ENCODE measurements at places on chromosomes 7 and 10. TPM values are rescaled to one million over a fixed set of nuclear protein-coding genes. Genes with fewer than 3 reads are reported as not detected.

OR2A42 gene
- 1.5 TPM for polyA plus RNA-seq

CRYGN gene
- polyA plus RNA-seq: 2.2 TPM

SMNDC1 gene
- polyA plus RNA-seq: 48.0 TPM

ARHGAP22 gene
- polyA plus RNA-seq: 1.7 TPM

GNAT3 gene
- not detected for polyA plus RNA-seq

RPS24 gene
- polyA plus RNA-seq: 4,270 TPM

DLX5 gene
- polyA plus RNA-seq: not detected

FBXO24 gene
- polyA plus RNA-seq: 1.3 TPM

IGFBP1 gene
- polyA plus RNA-seq: 0.50 TPM

ANKRD7 gene
- 4.8 TPM for polyA plus RNA-seq

TAS2R41 gene
- polyA plus RNA-seq: not detected

DNA sequence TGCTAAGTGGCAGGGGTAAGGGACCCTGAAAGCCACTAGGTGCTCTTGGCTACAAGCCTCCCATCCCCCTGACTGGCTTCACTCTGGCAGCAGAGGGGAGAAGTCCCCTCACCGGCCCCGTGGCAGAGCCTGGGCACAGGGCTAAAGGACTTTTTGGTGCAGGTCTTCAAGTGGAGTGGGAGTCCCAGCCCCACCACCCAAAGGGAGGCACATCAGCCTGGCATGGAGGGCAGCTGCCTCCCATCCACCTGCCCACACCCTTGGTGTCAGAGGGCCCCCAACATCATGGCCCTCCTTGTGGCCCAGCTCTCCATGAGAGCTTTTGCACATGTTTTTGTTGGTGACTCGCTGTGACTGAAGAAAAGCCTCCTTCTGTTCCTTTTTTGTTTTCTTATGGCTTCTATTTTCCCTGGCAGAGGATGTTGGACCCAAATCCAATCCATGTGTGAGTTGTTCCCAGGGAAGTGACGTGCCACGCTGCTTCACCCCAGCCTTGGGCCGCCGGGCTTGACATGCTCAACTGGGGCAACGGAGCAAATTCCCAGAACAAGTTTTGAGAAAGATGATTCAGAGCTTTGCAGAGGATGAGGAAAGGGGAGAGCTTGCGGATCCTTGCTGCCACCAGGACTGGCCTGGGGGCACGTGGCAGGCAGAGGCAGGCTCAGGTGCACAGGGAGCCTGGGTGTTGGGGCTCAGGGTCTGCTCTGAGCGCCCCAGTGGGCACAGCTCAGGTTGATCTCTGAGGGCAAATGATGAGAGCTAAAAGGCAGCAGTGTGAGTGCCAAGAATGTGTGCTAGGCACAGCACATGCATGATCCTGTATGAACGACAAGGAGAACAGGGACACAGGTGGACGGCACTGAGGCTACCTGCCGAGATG is 1.9 kb upstream of the AEBP1 start:
- no peak for DNase-seq

- no peak for DNase-seq
Observed at GRCh38 chr7:80088705-80089104, 45.9 kb upstream of the GNAI1 start.

DNA sequence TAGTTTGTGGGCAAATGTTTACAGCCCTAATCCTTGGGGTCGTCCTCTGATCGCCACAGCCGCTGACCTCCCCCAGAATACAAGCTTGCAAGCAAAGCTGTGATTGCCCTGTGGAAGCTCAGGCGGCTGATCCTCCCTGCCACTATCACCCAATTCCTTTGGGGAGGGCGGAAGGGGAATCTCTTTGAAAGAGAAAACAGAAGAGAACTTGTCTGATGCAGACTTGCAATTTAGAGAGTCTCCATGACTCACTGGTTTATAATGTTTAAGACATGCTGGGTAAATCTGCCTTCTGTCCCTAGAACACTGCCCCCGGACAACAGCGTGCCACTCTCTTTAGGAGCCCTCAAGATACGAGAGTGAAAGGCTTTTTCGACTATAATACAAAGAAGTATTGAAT is 75.5 kb downstream of the NRP1 start:
- no peak for DNase-seq

- DNase-seq: no peak
Observed at GRCh38 chr10:119270762-119271366, 63.5 kb downstream of the GRK5 start.

DNA sequence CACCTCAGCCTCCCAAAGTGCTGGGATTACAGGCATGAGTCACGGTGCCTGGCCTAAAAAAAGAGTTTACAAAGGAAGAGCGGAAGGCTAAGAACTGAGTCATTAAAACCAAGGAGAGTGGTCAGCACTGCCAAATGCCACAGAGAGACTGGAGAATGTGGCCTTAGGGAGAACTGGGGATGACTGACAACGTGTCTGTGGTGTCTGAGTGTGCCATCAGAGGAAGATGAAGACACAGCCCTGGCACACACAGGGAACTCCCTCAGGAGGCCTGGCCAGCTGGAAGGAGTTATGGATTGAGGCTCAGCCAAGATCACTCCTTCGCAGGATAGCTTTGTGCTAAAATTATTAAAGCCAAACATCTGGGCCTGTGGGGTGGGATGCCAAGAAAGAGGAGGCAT is 3.9 kb upstream of the INA start:
- no peak for DNase-seq

- DNase-seq: peak; percentile 33
Observed at GRCh38 chr7:21891291-21891690, 54.4 kb downstream of the CDCA7L start.

DNA sequence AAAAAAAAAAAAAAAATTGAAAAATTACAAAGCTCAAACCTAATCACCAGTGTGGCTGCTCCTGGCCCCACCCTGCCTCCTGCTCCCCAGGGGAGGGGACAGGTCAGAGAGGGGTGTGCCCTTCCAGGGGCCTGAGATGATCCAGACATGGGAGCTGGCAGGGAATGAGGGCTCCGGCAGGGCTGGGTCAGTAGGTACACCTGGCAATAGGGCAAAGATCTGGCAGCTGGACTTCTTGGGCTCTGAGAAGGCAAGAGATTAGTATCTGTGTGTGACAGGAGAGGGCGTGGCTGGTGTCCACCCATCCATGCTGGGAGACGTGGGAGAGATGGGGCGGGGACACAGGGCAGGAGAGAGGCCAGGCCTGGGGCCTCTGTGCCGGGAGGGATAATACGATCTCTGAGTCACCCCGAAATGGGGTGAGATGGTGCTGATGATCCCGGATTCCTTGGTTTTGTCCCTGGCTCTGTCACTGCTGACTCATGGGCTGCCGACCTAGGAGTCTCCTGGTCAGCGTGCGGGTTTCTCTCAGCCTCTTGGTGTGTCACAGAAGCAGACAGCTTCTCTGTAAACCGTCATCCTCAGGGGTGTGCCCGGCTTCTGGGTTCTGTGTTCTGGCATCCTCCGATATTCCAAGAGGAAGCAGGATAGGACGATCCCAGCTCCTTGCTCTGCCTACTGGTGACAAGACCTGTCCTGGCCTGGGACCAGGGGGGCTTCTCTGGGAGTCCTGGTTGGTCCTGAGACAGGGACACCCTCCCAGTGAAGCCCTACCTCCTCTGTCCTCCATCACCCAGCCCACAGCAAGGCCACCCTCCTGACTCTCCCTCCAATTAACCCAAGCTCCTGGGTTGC is 8.2 kb upstream of the CLDN4 start:
- no peak for DNase-seq

- DNase-seq: no peak
Observed at GRCh38 chr7:42967391-42967790, 35.2 kb downstream of the MRPL32 start.
